Psoas muscle (tissue), 8 donors: ENCODE measurements at places on chromosomes 5 and 9. TPM values are rescaled to one million over a fixed set of nuclear protein-coding genes. Genes with fewer than 3 reads are reported as not detected.

Gene RLN2
- polyA plus RNA-seq, result not detected

Gene PCDHA9
- polyA plus RNA-seq, result not detected

Gene TOPORS
- polyA plus RNA-seq, result 7.0 TPM

Gene TMEM215
- polyA plus RNA-seq, result not detected

Gene CCNI2
- not detected for polyA plus RNA-seq

Gene RNF14
- 137 TPM for polyA plus RNA-seq

Gene PNPLA7
- polyA plus RNA-seq, result 3.9 TPM

Gene APBB3
- polyA plus RNA-seq, result 7.6 TPM

Gene FIBCD1
- 0.01 TPM for polyA plus RNA-seq

Gene GLDC
- polyA plus RNA-seq, result 0.85 TPM

Gene PRUNE2
- 3.6 TPM for polyA plus RNA-seq

Gene POLR1E
- 21.6 TPM for polyA plus RNA-seq

Gene PDE6A
- 0.10 TPM for polyA plus RNA-seq

Gene PPP1R26
- polyA plus RNA-seq, result 2.0 TPM

Gene HARS2
- 23.8 TPM for polyA plus RNA-seq

Gene HK3
- 2.6 TPM for polyA plus RNA-seq

Gene SLC1A3
- 10.3 TPM for polyA plus RNA-seq

Gene CPLANE1
- 1.4 TPM for polyA plus RNA-seq

Gene ADAMTS13
- polyA plus RNA-seq, result 1.8 TPM

Gene ANGPTL2
- polyA plus RNA-seq, result 11.2 TPM

Gene FBXL7
- polyA plus RNA-seq, result 1.6 TPM

Gene DNAJC25
- polyA plus RNA-seq, result 7.4 TPM

Gene FSTL4
- 0.07 TPM for polyA plus RNA-seq

Gene PCDHA5
- polyA plus RNA-seq, result 0.01 TPM

Gene CDH6
- polyA plus RNA-seq, result 0.77 TPM

Gene C9orf50
- polyA plus RNA-seq, result not detected
